GOT3 (cell line): ENCODE measurements at places on chromosomes 3 and 15.

GRCh38 chr3:134650431-134651346 lies at the start of gene KY:
KY (minus strand) TSS chr3:134651022; CDS start chr3:134650960, 62 bp downstream.
- peak; percentile 65 for DNase-seq

DNA sequence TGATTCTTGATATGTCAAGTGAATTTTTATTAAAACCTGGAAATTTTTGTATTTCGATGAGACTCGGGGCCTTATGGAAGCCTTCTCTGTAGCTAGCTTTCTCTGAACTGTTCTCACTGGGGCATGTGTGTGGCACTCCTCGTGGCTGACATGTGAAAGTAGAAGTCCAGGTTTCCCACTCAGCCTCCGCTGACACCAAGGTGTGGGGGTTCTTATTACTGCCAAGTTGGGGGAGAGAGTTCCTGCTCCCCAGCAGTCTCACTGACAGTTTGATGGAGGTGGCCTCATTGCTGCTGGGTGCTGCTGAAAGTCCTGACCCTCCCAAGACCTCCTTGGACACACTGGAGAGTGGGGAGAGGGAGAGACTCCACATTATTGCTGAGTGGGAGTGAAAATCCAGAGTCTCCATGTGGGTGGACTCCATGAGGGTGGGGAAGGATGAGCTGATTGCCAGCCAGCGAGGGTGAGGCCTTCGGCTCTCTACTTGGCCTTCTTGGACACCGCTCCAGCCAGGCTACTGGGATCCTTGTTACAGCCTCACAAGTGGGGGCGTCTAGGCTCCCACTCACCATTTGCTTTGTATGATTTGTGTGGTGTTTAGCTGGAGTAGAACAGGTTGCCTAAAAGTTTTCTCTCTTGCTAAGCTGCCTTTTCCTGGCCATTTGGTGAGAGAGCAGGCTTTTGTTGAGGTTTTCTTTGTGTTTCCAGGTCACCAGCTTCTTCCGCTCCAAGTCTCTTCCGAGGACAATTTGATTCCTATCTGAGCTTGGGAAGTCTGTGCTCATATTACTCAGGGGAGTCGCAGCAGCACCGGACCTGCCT lies 64.1 kb downstream of the LSM3 start:
- no peak for DNase-seq

DNA sequence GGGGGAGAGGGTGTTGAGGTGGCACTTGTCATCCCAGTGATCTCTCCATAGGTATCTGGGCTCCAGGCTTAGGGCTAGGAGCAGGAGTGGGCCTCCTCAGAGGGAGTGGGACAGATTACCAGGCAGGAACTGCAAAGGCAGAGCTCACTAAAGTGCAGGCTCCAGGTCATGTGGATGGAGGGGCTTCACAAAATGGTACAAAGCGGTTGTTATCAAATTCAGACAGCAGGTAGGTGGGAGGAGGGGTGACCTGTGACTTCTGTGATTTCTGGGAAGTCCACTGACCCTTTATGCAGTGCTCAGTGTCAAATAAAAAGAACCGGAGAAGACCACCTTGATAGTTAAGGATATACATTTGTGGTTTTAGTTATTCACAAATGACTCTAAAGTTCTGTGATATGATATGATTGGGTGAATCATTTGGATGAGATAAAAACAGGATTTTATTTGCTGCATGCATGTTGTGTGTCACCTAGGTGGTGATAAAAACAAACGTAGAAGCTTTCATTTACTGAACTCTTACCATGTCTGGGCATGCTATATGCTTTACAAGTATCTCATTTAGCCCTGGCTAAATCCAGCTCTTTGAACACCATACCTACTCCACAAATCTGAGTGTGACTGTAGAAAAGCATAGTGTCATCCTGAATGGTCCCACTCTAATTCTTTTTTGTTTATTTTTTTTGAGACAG lies 20.2 kb downstream of the ST6GAL1 start:
- DNase-seq: no peak

- DNase-seq: no peak
These were observed 628.4 kb upstream of the TGFBR2 start for GRCh38 chr3:29978036-29978435.

DNA sequence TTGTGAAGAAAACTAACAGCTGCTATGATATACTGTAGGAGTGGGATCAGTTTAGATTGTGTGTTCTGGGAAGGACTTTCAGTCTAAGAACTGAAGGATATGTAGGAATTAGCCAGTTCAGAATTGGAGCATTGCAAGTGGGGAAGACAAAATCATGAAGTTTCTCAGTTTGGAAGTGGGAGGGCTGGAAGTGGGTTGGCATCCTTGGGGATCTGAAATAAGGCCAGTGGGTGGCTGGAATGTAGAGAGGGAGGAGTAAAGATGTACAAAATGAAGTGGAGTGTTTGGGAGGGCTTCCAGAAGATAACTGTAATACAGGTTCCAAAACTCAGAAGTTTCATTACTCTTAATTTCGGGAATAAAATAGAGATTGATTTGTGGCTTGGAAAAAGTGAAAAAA lies 17.2 kb downstream of the SEC22A start:
- DNase-seq: no peak

DNA sequence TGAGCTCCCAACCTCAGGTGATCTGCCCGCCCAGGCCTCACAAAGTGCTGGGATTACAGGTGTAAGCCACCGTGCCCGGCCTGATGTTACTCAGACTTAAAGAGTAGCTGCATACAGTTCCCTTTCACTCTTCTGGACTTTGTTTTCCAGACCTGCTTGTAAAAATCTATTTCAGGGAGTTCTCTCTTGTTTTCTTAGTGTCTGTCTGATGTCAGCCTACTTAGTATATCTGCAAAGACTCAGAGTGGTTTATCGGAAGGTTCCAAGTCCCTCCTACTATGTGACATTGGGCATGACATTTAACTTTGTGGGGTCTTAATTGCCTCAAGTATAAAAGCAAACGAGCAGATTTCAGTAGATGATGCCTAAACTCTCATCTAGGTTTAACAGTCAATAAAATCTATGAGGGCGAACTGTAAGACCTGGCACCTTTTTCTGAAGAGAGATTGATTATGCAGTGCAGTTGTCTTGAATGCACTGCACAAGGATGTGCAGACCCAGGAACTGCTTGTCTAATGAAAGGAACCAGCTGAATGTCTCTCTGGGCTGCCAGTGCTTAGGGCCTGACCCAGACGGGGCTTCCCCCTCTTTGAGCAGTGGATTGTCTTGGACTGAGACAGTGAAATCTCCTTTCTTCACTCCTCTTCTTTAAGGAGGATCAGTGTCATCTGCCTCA lies 301.4 kb downstream of the PTPRG start:
- DNase-seq: no peak

GRCh38 chr3:56188201-56188600 lies 280.1 kb downstream of the ERC2 start:
- DNase-seq: no peak

GRCh38 chr3:130644628-130645253 lies 101.9 kb downstream of the PIK3R4 start:
- DNase-seq: no peak

- peak; percentile 64 for DNase-seq
These were observed at the start of gene PTPRG for GRCh38 chr3:61561374-61562041. PTPRG (plus strand) TSS chr3:61561571; CDS start chr3:61562288, 717 bp downstream.

DNA sequence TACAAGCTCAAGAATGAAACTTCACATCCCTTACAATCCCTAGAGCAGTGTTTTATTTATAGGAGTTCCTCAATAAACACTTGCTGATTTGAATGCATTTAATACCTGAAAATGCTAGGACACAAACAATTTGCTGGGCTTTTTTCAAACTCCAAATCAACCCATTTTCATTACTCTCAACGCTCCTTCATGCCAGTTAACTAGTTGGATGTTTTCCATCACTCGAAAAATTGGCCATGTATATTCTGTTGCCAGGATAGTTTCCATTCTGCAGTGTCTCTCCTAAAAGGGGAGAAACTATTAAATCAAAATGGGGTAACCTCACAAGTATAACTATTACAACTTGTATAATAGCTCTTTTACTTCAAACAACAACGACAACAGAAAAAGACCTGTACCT lies 1.2 kb downstream of the GBE1 start:
- DNase-seq: no peak

GRCh38 chr3:71072287-71072686 lies 511.2 kb downstream of the FOXP1 start:
- no peak for DNase-seq
